ENCODE measurements at places on chromosomes 13 and 19.

GRCh38 chr19:19900139-19900728 is 512 bp upstream of the ZNF93 start:
- DNase-seq: peak; percentile 80

DNA sequence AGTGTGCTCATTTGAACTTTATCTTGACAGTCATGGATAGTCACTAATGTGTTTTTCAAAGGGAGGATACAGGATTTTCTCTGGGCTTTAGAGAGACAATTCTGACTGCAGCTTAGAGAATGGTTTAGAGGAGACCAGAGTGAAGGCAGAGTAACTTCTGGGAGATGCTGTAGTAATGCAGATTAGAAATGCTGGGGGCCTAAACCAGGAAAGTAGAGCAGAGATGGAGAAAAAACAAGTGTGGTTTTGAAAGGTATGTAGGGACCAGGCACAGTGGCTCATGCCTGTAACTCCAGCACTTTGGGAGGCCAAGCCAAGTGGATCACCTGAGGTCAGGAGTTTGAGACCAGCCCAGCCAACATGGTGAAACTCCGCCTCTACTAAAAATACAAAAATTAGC is 18.3 kb upstream of the CEBPA start:
- DNase-seq: no peak

- no peak for DNase-seq
Observed at GRCh38 chr19:18418483-18419194, 559 bp upstream of the SSBP4 start.

DNA sequence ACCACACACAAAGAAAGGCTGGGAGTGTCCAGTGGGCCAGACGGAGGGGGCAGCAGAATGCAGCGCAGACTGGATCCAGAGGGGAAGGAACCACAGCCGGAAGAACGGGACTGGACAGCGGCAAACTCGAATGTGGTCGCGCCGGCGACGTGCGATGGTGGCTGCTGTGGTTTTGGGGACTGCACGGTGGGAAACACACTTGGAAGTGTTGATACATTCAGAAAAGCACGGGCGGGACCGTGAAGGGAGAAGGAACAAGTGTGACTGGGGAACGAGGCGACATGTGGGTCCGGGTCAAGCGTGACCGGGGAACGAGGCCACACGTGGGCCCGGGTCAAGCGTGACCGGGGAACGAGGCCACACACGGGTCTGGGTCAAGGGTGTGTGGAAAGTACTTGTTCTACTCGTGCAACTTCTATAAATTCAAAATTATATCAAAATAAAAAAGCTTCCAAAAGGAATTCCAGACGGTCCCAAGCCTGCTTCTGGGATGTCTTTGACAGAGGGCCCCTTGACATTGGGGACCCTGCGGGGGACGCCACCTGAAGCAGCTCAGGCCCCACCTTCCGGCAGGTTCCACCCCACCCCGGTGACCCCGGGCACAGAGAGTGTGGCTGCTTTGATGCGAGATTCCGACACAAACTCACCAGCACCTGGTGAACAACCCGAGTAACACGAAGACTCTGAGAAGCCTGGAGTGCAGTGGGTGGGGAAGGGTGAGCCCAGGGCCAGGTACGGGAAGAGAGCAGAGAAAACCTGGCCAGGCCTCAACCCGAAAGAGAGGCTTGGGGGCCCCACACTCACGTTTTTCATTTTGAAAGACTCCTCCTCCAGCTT is 25.1 kb upstream of the C13orf46 start:
- DNase-seq: no peak

DNA sequence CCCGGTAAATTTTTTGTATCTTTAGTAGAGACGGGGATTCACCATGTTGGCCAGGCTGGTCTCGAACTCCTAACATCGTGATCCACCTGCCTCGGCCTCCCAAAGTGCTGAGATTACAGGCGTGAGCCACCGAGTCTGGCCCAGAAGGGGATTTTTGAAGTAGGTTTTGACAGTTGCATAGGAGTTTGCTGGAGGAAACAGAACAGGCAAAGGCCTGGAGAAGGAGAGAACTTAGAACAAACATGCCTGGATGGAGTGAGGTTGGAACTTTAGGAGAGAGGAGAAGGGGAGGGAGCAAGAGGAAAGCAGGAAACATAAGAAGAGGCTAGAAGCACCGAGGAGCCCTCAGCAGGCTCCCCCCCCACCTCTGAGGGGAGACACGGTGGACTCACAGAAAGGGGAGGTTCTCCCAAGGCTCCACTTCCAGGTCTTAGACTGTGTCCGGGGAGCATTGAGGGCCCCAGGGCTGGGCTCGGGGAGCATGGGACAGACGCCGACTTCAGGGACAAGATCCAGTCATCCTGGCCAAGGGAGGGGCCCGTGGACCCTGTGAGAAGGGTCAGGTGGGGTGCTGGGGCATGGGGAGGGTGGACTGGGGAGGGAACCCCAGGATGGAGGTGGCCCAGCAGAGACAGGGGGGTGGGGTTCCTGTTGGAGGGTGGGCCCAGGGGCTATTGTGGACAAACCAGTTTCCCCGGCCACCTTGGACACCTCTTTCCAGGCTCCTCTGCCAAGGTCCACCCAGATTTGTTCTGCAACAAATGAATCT is 1.8 kb upstream of the FBN3 start:
- no peak for DNase-seq

GRCh38 chr13:39510316-39510695 is 92.7 kb downstream of the LHFPL6 start:
- no peak for DNase-seq

GRCh38 chr19:50725218-50725910 is 2.2 kb downstream of the CLEC11A start:
- DNase-seq: no peak

Measured in ELR (cell line).